ENCODE measurements at places on chromosomes 4 and X.
A peak's percentile ranks its signal among the peaks of the same experiment; 100 is the strongest.

GRCh38 chrX:77628294-77629025 is 157.6 kb downstream of the ATRX start:
- DNase-seq, result no peak

- DNase-seq, result peak; percentile 25
Measured at GRCh38 chrX:1165535-1166196, 46.8 kb downstream of the CRLF2 start.

GRCh38 chrX:83278988-83279387 is 229.1 kb upstream of the POU3F4 start:
- DNase-seq, result no peak

DNA sequence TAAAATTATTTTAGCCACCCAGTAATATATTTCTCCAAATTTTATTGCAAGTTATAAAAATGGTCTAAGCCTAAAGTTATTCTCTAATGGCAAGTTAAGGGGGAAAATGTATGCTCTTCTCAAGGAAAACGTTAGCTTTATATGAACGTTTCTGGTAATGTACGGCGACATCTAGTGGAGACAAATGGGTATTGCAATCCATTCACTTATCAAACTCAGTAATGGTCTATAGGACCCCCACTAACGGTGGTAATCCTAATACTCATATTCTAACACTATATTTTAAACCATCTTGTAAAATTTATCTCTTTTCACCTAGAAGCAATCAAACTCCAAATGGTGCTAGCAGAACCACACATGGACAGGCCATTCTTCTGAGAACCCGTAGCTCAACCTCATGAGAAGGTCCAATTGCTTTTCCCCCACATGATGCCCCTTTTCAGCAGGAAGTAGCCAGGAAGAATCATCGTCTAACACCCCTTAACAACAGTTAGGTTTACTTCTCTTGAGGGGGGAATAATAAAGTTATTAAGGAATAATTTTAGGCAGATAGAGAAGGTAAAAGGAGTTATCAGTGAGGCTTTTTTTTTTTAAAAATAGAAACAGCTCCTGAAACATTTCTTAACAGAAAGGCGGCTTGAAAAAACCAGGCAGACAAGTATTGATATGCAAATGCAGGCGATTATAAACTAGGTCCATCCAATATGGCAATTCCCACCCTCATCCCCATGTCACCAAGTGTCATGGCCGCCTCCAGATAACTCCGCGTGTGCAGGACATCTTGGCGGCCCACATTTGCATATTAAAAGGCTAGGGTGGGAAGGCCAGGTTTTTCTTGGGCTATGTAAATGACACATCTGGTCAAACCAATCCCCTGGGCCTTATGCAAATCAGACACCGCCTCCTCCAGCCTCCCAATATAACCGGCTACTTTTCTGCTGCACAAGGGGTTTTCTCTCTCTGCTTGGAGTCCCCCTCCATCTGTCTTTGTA is 35.0 kb downstream of the NUDT11 start:
- DNase-seq, result no peak

- no peak for DNase-seq
Measured at GRCh38 chr4:147733716-147734344, 1.9 kb downstream of the ARHGAP10 start.

DNA sequence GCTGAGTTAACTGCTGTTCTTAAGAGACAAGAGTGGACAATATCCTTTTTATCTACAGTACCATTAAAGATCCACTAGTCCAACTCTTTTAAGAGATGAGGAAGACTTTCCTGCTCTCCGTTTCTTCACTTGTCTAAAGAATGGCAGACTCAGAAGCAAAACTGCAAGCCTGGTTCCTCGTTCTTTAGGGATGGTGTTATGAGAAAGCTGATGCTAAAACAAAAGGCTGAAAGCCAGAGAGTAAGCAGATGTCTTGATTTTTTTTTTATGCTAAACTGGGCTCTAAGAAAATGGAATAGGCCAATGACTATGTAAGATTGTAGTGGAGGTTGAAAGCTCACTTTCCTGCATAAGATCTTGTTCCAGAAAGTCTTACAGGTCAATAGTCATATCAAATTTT is 78.1 kb downstream of the CNGA2 start:
- DNase-seq, result no peak

DNA sequence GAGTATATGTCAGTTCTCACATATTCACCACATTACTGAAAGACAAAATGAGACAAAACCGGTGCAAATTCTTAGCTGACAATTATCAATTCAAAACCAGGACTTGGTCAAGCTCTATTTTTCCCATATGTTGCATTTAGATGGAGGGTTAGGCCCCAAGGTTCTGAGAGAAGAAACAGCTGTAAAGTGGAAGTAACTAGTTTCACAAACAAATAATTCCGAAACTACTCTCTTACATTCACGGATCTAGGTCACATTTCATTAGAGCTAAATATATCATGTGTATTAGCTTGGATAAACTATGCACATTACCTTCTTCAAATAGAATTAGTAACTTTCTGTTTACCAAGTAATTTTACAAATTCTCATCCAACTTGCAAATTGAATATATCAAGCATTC is 3.7 kb upstream of the GABRA2 start:
- no peak for DNase-seq

DNA sequence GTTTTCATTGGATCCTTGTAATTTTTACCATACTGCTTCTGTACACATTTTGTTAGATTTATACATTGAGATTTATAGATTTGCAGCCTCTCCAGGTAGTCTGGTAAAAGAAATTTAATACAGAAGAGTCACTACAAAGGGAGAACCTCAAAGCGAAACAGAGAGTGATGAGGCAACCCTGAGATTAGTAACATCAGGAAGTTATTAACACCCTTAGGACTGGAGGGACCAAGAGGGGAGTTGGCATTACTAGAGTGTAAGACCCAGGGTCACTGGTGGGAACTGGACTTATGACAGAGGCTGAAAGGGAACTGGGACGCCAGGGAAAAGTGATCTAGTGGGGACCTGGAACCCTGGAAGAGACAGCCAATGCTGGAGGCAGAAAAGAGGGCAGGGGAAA is 20.6 kb upstream of the MAML3 start:
- no peak for DNase-seq

DNA sequence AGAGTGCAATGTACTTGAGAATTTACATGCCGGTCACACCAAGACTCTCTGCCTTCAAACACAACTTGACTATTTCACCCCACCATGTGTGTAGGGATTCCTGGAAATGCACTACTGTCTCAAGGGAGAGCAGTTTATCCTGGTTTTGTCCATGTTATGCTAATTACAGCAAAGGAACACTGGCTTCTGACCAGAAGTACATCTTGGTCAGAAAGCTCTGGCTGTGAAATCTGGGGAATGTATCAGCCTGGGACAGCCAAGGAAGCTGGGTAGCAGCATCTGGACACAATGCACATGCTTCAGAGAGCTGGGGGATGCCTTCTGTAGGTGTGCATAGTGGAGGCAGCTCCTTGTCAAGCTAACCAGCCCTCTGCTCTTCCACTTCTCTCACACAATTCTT is 1432.6 kb upstream of the TENM3 start:
- DNase-seq, result no peak

- DNase-seq, result no peak
Measured at GRCh38 chrX:112888916-112889315, 48.3 kb upstream of the AMOT start.

GRCh38 chrX:6768881-6769280 is 234.0 kb upstream of the VCX3A start:
- DNase-seq, result no peak

DNA sequence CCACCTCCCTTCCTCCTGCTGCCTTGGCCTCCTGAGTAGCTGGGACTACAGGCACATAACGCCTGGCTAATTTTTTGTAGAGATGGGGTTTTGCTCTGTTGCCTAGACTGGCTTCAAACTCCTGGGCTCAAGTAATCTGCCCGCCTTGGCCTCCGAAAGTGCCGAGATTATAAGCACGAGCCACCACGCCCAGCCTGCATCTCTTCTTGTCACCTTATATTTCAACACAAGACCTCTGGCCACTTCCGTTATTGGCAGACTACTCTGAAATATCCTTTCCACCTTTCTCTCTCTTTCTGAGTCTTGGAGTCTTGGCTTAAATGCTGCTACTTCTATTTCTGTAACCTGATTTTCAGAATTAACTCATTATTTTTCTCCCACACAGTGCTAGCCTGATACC is 5.6 kb downstream of the KIAA0232 start:
- DNase-seq, result peak; percentile 56

DNA sequence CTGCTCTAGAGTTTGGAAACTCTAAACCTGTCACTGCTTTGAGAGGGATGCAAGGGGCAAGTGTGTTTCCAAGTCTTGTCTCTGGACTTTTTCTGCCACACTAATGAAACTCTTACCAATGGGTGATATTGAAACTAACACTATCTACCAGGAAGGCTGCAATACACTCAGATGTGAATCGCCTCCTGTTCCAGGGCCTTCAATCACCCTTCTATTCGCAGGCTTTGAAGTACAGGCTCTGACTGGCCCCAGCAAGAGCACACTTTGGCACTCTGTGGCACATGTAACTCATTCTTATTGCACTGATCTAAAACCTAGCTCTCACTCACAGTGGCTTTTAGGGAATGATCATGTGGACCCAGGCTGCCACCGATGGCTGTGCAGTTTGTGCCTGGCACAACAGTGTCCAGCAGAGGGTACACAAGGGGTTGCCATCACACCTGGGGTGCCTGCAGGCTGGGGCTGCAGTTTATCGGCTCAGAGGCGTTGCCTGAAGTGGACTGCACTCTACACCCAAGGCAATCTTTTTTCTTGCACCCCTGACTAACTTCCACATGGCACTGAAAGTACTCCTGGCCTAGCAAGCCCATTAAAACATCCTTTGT is 210.8 kb downstream of the MGST2 start:
- DNase-seq, result no peak

GRCh38 chr4:168540086-168540485 is 43.2 kb downstream of the PALLD start:
- DNase-seq, result no peak

DNA sequence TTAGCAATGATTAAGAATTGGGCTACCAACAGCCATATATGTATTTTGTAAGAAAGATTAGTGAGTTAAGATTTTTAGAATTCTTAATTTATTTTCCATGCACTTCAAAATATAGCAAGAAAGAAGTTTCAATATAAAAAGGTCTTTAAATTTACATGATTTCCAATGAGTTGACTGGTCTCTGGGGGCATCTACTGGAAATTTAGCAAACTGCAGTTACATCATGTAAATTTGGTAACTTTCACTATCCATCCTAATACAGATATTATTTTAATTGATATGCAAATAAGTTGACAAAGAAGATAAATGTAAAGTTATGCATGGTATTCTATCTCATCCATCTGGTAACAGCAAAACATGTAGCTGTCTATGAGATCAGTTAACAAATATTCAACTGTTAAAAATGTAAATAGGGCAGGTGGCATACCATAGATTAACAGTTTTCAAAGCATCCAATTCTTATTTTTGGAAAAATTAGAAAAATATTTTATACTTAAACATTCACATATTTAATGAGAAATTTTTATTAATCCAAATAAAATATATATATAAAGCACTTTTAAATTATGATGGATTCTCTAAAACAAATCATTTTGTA is 29.1 kb downstream of the TTC29 start:
- no peak for DNase-seq

GRCh38 chr4:139556724-139557555 is 921 bp upstream of the SETD7 start:
- peak; percentile 32 for DNase-seq

- DNase-seq, result no peak
Measured at GRCh38 chr4:13611283-13611842, 16.2 kb downstream of the BOD1L1 start.

- no peak for DNase-seq
Measured at GRCh38 chrX:115427861-115428410, 133.0 kb upstream of the PLS3 start.

DNA sequence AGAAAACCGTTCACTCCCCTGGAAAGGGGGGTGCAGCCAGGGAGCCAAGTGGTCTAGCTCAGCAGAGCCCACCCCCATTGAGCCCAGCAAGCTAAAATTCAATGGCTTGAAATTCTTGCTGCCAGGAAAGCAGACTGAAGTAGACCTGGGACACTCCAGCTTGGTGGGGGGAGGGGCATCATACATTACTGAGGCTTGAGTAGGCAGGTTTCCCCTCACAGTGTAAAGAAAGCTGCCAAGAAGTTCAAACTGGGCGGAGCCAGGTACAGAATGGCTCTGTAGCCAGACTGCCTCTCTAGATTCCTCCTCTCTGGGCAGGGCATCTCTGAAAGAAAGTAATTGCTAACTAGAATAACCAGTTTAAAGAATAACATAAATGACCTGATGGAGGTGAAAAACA is 372.3 kb upstream of the F9 start:
- no peak for DNase-seq

- DNase-seq, result no peak
Measured at GRCh38 chr4:19348746-19349145, 903.0 kb upstream of the SLIT2 start.

DNA sequence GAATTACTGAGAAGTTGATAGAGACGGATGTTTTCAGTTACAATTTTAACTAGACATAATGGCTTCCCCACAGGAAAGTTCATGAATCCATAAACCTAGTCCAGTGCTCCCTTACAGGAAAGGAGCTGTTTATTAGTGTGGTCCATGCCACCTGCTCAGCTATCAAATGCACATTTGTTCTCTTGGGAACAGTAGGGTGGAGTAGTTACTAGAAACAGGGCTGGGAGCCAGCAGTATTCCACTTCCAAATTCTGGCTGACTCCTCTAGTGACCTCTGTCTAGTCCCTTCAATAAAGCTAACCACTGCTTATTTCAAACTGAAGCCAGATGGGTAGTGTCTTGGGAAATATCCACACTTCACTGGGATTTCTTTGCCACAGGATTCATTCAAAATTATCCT is 88.4 kb upstream of the TLL1 start:
- no peak for DNase-seq

GRCh38 chrX:81263059-81263458 is 61.2 kb downstream of the SH3BGRL start:
- no peak for DNase-seq

DNA sequence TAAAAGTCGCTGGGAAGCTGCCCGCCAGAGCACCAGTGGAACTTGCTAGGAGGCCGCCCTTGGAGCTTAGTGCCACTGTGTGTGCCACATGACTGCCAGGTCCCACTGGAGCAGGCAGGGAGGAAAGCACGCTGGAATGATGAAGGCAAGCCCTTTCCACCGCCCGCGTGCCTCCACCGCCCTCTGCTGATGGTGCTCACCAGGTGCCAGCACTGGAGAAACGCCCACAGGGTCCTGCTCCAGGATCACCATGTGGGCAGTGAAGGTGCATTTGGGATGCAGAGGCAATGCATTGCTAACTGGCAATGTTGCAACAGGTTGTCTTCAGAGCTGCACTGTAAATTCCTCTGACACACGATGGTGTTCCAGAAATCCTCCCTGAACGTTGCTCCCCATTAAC is 76.3 kb downstream of the SHROOM2 start:
- DNase-seq, result no peak

- no peak for DNase-seq
Measured at GRCh38 chr4:187179086-187180058, 455.7 kb upstream of the FAT1 start.

GRCh38 chr4:140611854-140612253 is 43.1 kb upstream of the UCP1 start:
- DNase-seq, result no peak

- DNase-seq, result no peak
Measured at GRCh38 chr4:180560896-180561295, 1682.3 kb upstream of the TENM3 start.
